ENCODE measurements at places on chromosomes 13 and 19. TPM values are rescaled to one million over a fixed set of nuclear protein-coding genes. Genes with fewer than 3 reads are reported as not detected.

Gene LHB
- total RNA-seq = not detected

DNA sequence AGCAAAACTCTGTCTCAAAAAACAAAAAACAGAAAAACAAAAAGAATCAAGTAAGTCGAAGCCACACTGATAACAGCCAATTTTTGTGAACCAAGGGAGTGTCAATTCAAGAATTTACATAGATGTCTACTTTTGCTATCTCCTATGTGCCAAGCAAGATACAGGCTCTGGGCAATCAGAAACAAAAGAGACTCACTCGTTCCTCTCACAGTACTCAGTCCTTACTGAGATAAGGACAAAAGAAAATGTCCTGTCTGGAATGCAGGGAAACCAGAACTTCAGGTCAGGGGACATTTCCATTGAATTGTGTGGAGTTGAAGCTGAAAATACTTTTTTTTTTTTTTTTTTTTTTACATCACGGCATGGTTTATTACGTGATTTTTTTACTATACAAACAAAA is 53.0 kb downstream of the NLRP12 start:
- H3K4me3 ChIP-seq = no peak overlapping the region
- no peak for DNase-seq
- H3K27ac ChIP-seq = no peak overlapping the region

DNA sequence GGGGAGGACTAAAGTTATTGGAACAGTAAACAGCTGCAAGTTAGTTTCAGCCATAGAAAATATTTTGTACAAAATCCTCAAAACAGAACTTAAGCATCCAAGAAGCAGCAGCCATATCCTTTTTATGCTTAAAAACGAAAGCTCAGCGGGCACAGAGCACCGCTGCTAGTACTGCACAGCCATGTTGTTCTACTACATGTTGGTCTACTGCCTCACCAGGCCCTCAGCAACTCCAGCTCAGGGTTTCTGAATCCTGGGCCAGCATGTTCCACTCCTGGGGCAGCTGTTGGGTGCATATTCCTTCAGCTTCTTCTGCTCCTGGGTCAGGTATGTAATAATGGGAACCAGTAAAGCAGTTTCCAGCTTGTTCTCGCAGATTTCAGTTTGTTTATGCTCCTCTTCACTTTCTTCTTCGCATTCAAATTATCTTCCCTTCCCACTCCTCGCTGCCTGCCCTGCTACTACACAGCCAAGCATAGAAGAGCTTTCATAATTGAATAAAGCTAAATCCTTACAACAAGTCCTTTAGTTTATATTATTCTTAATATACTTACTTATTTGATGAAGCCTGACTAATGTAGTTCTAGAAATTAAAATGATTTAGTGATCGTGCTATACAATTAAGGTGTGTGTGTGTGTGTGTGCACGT is 820.5 kb upstream of the ATXN8OS start:
- H3K36me3 ChIP-seq = no peaks in the 10 kb centered on the region
- H3K4me3 ChIP-seq = no peak overlapping the region
- no peak for DNase-seq
- no peaks in the 10 kb centered on the region for H3K27me3 ChIP-seq
- no peaks in the 10 kb centered on the region for H3K4me1 ChIP-seq
- H3K27ac ChIP-seq = no peak overlapping the region

Gene KCNJ14
- 3.7 TPM for total RNA-seq

GRCh38 chr13:107864543-107865317 is 350.6 kb downstream of the LIG4 start:
- peaks cover 22% of the 10 kb centered on the region for H3K4me1 ChIP-seq
- no peak for DNase-seq
- no peak overlapping the region for H3K27ac ChIP-seq
- no peaks in the 10 kb centered on the region for H3K27me3 ChIP-seq

Gene MYO1F
- 20.4 TPM for total RNA-seq

GRCh38 chr13:50629497-50629896 is 214.0 kb downstream of the DLEU7 start:
- H3K27ac ChIP-seq = no peak overlapping the region
- H3K4me1 ChIP-seq = no peaks in the 10 kb centered on the region
- no peak overlapping the region for H3K4me3 ChIP-seq
- no peak for DNase-seq

DNA sequence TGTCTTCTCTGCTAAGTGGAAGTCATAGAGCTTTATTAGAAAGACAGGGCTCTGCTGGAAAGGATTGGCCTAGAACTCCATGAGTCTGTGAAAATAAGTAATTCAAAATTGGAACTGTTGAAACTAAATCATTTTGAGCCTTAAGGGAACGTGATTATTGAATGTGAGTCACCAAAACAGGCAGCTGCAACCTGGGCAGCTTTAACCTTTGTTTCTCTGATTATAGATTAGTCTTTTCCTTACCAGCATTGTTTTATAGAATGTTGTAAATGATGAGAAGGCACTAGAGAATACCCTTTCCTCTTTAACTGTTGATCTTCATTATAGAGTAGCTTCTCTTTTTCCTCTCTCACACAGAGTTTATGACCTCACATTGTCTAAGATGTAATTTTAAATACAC is 638.8 kb upstream of the SLITRK6 start:
- DNase-seq = no peak
- no peak overlapping the region for H3K4me3 ChIP-seq

DNA sequence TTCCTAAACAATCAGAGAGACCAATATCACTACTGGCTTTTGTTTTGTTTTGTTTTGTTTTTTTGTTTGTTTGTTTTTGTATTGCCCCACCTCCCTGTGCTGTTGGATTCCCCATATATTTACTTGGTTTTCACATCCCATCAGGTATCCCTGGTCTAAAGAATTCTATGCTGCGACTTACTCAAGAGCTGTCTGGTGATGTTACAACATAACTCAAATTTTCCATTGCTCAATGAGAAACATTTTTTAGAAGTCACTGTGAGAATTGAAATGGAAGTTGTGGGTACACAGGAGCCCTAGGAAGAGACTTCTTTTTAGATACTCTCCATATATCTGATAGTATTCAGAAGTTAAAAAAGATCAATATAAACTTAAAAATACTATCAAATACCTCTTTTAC is 181.4 kb downstream of the KLF5 start:
- DNase-seq = no peak
- H3K4me1 ChIP-seq = no peaks in the 10 kb centered on the region
- no peaks in the 10 kb centered on the region for H3K27me3 ChIP-seq

- H3K27ac ChIP-seq = no peak overlapping the region
- no peaks in the 10 kb centered on the region for H3K36me3 ChIP-seq
- H3K27me3 ChIP-seq = no peaks in the 10 kb centered on the region
- H3K4me3 ChIP-seq = no peak overlapping the region
- no peaks in the 10 kb centered on the region for H3K4me1 ChIP-seq
- no peak for DNase-seq
Measured at GRCh38 chr13:52838433-52839107, 9.9 kb downstream of the PCDH8 start.

Gene KEAP1
- total RNA-seq = 53.5 TPM

DNA sequence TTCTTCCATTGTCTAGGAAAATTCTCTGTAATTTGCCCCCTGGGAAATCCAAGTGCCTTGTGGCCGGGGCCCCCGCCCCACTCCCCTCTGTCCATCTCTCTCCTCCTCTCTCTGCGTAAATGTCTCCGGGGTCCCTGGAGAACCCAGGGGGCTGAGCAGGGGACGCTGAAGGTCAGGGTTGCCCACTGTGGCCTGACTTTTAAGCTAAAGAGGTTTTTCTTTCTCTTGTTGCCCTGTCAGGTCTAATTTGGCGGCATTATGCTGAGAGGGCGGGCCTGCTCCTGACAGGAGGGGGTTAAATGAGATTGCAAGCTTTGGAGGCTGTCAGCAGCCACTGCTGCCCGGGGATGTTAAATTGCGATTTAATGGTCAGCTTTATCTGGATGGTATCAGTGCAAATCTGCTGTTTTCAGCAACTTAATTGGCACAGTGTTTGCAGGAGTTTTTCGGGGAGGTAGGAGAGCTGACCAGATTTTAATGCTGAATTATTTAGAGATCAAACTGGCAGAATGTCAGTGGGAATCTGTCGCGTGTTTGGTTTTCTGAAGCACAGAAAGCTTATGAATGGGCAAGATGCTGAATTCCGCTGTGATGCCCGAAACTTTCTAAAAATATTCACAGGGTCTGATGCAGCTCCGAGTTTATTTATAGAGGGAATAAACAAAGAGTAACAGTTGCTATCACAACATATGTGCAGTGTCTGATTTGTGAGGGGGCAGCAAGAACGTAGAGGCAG is 93.2 kb upstream of the SOX1 start:
- no peak overlapping the region for H3K4me3 ChIP-seq
- no peaks in the 10 kb centered on the region for H3K36me3 ChIP-seq
- no peak overlapping the region for H3K27ac ChIP-seq

Gene MCOLN1
- 20.4 TPM for total RNA-seq

DNA sequence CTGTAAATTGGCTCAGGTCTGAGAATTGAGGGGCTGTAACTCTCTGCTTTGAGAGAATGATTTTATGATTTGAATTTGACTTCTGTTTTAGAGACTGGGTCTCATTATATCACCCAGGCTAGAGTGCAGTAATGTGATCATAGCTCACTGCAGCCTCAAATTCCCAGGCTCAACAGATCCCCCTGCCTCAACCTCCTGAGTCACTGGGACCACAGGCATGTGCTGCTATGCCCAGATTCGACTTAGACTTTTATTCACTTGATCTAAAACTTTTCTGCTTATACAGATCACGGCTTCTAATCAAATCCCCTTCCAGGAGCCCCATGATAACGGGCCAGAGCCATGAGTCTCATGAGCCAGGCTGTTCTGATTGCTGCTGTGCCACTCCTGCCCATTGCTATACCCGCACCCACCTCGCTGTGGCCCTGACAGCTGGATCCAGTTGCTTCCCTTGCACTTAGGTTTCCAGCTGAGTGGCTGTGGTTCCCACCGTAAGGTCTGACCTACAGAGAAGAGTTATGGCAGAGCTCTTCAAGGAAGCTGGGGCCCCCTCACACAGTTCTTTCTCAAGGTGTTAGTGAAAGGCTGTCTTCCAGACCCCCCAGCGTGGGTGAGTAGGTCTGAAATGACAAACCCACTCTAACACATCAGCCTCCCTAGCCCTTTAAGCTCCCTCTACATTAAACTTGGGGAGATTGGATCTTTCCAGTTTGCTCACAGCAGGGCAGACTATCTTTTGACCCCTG is 251.2 kb upstream of the SGCG start:
- H3K36me3 ChIP-seq = no peaks in the 10 kb centered on the region
- no peak overlapping the region for H3K27ac ChIP-seq

- no peak overlapping the region for H3K27ac ChIP-seq
- no peaks in the 10 kb centered on the region for H3K4me1 ChIP-seq
- H3K36me3 ChIP-seq = no peaks in the 10 kb centered on the region
- DNase-seq = no peak
- H3K4me3 ChIP-seq = no peak overlapping the region
Measured at GRCh38 chr13:86932776-86933334, 738.3 kb upstream of the SLITRK5 start.

GRCh38 chr19:58040751-58041525 is 7.1 kb downstream of the ZSCAN1 start:
- no peaks in the 10 kb centered on the region for H3K4me1 ChIP-seq
- DNase-seq = no peak
- no peaks in the 10 kb centered on the region for H3K27me3 ChIP-seq
- no peak overlapping the region for H3K4me3 ChIP-seq

- H3K27ac ChIP-seq = no peak overlapping the region
- no peaks in the 10 kb centered on the region for H3K27me3 ChIP-seq
- no peak for DNase-seq
- no peaks in the 10 kb centered on the region for H3K36me3 ChIP-seq
Measured at GRCh38 chr13:63607153-63607552, 2191.5 kb upstream of the PCDH20 start.

DNA sequence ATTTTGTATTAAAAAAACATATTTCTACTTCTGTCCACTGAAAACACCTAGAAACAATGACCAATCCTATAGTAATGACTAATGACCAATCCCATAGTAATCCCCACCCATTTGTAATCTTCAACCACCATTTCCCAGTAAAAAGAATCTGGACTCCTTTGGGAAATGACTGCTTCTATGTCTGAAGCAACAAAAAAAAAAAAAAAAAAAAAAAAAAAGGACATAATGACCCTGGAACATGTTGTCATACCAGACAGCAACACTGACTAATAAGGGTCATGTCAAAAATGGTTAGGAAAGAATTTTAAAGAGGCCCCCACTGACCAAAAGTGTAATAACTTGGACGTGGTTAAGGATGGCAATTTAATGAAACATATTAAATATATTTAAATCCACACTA is 88.3 kb downstream of the TUBA3C start:
- H3K4me3 ChIP-seq = no peak overlapping the region
- no peaks in the 10 kb centered on the region for H3K4me1 ChIP-seq
- DNase-seq = no peak
- H3K27me3 ChIP-seq = no peaks in the 10 kb centered on the region

Gene NAT14
- 14.2 TPM for total RNA-seq

Gene FFAR1
- not detected for total RNA-seq

GRCh38 chr13:29532116-29532515 is 63.4 kb downstream of the SLC7A1 start:
- DNase-seq = no peak
- H3K4me3 ChIP-seq = no peak overlapping the region
- H3K27me3 ChIP-seq = no peaks in the 10 kb centered on the region
- H3K4me1 ChIP-seq = no peaks in the 10 kb centered on the region
- no peak overlapping the region for H3K27ac ChIP-seq

DNA sequence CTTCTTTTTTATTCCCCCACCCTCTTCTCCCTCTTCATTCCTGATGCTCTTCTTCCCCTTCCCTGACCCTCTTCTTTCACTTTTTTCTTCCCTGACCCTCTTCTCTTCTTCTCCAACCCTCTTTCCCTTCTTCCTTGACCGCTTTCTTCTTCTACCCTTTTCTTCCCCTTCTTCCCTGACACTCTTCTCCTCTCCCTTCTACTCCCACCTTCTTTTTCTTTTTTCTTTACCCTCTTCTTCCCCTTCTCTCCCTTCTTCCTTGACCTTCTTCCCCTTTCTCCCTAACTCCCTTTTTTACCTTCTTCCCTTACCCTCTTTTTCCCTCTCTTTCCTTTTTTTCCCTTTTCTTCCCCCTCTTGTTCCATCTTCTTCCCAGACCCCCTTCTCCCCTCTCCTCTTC is 931.3 kb downstream of the UQCRFS1 start:
- no peak overlapping the region for H3K27ac ChIP-seq
- no peak overlapping the region for H3K4me3 ChIP-seq
- no peaks in the 10 kb centered on the region for H3K27me3 ChIP-seq
- no peaks in the 10 kb centered on the region for H3K36me3 ChIP-seq
- no peaks in the 10 kb centered on the region for H3K4me1 ChIP-seq
- DNase-seq = no peak

DNA sequence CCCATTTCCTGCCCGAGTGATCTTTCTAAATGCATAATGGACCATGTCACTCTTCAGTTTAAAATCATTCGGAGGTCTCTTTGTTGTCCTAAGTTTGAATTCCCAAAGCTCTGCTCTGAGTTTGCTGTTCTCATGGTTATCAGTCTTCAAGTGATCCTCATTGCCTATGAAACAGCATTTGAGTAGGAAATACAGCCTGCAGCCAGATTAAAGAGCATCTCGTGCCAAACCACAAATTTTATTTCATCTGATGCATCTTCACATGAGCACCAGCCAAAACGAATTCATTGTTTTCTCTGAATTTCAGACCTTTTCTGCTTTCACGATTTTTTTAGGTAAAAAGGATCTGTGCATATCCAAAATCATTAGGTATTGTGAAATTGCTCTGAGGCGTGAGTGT is 299.6 kb downstream of the TDRD3 start:
- no peaks in the 10 kb centered on the region for H3K4me1 ChIP-seq
- no peak overlapping the region for H3K27ac ChIP-seq
- no peaks in the 10 kb centered on the region for H3K36me3 ChIP-seq
- H3K4me3 ChIP-seq = no peak overlapping the region
- DNase-seq = no peak
- no peaks in the 10 kb centered on the region for H3K27me3 ChIP-seq
